ENCODE measurements at places on chromosomes 4 and X.

- no peak for DNase-seq
Observed at GRCh38 chr4:16140879-16141249, 57.0 kb upstream of the PROM1 start.

- DNase-seq, result no peak
Observed at GRCh38 chrX:130418740-130419139, 17.0 kb downstream of the RBMX2 start.

- no peak for DNase-seq
Observed at GRCh38 chr4:44535981-44536380, 87.4 kb upstream of the KCTD8 start.

DNA sequence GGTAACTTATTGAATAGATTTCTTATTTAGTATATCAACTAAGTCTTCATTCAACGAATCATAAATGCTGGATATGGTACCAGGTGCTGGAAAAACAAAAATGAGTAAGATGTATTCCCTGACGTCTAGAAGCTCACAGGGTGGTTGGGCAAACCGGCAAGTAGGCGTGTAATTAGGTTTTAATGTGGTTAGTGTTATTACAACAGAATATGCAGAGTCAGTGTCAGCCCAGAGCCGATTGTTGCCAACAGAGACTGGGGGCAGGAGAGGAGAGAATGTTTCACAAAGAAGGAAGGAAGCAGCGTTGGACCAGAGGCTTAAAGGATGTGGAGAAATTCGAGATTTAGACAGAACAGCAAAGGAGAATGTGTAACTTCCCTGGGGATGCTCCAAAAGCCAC is 111.7 kb downstream of the TENM3 start:
- no peak for DNase-seq

DNA sequence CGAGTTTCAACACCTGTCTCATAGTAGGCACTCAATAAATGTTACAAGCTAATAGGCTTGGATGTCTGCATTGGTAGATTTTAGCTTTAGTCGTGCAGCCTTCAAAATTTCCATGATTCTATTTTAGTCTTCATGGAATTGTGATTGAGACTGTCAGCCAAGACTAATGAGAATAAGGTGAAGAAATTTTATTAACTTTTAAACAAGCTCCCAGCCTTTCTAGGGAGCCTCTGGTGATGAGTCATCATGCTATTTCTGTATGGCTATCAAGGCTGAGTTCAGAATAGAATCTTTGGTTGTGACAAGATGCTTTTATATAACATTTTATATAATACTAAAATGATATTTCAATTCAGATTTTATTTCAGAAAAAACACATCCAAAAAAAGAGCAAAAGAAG is 685.8 kb downstream of the GABRG1 start:
- DNase-seq, result no peak

DNA sequence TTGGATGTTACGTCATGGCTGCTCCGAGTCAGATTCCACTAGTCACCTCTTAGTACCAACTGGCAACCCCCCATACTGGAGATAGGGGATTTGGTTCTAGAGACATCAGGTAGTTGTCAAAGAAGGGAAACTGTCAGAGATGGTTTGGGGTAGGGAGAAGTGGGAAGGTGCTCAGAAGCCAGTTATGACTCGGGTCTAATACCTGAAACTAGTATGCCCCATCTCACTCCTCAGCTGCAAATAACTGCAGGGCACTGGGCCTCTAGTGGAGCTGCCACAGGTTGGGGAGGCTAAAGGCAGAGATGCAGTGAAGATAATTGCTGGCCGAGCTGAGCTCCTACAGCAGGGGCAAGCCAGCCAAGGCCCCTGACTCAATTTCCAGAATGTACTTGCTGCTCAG is 30.0 kb downstream of the OTUD6A start:
- DNase-seq, result no peak

DNA sequence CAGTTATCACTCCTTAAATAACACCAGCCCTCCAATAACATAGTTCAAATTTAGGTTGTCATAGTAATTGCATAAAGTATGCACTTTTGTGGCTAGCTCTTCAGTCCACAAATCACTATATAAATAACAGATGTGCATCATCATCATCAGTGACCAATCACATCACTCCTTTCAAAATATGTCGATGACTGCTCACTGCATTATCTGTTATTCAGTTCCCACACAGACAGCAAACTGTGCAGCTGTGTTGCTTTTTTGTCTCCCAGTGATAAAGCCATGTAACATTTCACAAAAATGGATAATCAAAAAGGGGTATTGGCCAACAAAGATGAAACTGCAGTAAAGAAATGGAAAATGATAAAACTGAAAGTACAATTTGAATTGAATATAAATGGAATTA is 205.4 kb downstream of the DCLK2 start:
- DNase-seq, result no peak

Measured in GM12865 (cell line).